Stimulated activated CD8-positive, alpha-beta memory T cell treated with anti-CD3 and anti-CD28 coated beads, Interleukin-2, amount 100 ng/mL, for 1 hour (primary cell): ENCODE measurements at places on chromosomes 6 and 20.

- no peak for DNase-seq
These were observed 198.0 kb downstream of the TSHZ2 start for GRCh38 chr20:53170196-53170595.

DNA sequence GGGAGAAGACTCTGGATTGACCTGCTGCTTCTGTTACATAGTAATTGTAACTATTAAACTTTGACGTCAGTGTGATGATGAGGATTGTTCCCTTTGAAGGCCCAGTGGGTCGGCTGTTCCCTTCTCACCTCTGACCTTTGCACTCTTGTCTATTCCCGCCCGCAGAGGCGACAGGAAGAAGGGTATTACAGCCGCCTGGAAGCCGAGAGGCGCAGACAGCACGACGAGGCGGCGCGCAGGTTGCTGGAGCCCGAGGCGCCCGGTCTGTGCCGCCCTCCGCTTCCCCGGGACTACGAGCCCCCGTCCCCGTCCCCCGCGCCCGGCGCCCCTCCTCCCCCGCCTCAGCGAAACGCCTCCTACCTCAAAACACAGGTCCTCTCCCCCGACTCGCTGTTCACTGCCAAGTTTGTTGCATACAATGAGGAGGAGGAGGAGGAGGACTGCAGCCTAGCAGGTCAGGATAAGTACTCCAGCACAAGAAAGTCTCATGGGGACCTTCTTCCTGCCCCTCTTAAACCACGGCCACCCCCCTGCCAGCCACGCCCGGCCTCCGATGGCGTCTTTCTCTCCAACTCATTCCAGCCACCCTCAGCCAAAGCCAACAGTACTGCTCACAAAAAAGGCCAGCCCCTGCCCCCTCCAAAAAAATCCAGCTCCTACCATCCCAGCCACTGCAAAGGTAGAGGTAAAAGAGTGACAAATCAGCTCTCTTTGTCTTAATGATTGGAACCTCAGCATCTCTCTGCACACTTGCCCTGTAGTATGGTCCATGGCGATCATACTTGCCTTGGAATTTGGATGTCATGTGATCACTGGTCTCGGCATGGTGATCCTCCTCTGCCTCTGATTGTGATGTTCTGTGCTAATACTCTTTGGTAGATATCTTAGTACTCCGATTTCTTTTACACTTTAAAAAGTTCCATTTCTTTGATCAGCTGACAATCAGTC, 31.6 kb upstream of the KIF25 start:
- no peak for DNase-seq

DNA sequence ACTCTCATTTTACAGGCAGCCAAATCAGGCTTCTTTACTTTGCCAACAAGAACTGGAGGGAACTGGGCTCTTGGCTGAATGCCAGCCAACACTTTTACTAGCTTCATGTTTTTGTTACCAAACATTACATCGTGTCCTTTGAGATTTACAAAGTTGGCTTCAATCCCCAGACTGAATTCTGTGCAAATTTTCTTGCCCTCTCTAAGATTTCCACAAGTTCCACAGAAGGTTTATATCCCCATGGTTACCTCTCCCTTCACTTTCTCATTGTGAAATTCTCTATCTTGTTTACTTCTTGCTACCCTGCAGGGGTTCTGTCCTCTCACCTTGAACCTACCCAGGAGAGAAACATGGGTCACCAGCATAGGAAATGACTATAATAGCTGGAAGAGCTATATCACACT, 37.6 kb upstream of the PLCB1 start:
- DNase-seq, result no peak

DNA sequence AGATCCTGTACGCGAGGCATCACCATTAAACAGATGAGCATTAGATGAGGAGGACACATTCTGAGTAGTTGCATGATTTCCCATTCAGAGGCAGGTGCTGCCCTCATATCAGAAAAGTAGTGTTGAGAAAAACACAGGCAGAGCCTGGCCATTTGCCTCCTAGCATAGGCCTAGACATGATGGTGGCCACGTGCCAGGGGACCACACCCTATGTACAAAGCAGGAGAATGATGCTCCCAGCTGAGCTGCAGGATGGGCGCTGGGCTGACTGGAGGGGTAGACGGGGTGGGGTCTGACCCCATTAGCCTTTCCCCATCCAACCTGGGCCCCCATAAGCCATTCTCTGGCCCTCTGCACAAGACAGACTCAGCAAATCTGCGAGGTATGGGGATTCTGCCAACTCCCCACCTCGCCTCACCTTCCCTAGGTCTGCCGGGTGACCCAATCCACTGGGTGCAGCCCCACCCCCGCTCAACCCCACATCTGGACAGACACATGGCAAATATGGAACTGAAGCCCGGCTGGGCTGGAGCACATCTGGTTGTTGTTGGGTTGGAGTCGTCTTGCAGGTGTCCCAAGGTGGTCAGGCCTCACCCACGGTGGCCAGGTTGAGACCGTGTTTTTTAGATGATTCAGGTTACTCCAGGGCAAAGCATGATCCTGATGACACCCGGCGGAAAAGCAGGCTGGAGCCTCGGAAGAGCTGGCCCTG, 13.9 kb downstream of the PI16 start:
- DNase-seq, result no peak

DNA sequence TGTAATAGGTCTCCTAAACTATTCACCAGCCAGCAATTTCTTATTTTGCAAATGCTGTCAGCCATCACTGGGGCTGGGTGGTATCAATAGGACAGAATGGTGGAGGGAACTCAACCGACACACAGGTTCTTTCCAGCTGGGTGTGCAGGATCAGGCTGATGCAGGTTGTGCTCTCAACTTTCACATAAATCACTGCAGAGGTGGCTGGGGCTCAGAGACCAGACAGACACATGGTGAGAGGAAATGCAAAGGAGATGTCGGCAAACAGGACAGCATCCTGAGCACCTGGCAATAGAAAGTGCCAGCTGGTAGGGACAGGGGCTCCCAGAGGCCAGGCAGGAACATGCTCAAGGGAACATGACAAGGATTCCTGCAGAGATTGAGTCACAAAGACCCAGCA, 254.9 kb downstream of the SOD2 start:
- DNase-seq, result no peak

- DNase-seq, result no peak
These were observed 377.1 kb downstream of the BTBD9 start for GRCh38 chr6:38262609-38263008.

- no peak for DNase-seq
These were observed 27.2 kb downstream of the SRC start for GRCh38 chr20:37373020-37373598.

DNA sequence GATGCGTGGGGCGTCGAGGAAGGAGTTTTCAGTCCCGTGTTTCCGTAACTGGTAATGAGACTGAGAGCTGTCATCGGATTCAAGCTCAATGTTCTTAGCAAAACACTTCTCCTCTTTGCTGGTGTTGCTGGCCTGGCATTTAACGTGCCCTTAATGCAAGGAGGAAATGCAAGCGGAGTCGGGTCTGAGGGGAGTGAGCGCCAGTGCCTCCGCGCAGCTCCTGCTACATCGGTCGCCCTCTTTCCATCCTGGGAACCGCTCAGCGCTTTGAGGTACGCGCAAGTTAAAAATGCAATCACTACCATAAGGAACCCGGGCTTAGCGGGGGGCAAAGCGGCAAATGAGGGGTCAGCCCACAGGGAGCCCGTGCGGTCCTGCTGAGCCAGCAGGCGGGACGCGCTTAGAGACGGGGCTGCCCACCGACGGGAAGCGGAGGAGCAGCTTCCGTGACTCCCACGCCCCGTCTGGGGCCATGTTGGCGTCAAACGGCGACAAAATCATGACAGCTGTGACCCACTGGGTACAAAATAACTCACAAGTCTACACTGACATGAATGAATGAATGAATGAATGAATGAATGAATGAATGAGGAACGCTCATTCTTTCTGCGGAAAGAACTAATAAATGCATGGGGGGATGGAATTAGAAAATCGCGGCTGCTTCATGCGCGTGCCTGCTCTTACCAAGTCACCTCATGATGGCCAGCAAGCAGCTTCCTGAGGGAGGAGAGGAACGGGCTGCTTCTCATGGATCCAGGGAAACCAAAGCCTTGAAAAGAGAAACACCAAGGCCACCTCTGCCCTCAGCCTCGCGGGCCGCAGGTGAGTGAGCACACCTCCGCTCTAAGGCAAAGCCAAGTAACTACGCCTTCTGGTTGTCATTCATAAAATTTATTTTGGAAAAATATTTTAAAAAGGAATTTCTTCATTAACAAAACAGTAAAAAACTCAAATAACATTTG, 9.3 kb downstream of the DLL1 start:
- DNase-seq, result no peak

- DNase-seq, result no peak
These were observed 43.7 kb upstream of the GABRR1 start for GRCh38 chr6:89260832-89261231.

DNA sequence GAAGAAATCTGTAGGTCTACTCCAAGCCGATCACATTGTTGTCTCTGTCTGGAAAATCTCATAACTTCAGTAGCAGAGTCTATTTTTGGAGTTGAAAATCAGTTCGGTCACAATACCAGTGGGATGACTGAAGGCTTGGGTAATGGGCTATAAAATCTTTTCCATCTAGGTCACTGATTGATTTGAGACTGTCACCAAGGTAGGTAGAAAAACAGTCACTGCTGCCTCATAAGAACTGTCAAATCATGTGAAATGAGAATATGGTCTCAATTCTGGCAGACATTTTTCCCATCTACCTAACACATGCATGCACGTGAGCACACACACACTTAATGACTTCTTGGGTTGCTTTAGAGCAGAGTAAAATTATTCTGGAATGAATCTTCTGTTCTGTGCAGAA, 1162.8 kb upstream of the CITED2 start:
- no peak for DNase-seq

- DNase-seq, result no peak
These were observed 18.7 kb downstream of the IL20RA start for GRCh38 chr6:137025786-137026730.
